ENCODE measurements at places on chromosomes 7 and 10.

GRCh38 chr10:93397020-93397419, 85.1 kb downstream of the MYOF start:
- no peak for DNase-seq

- no peak for DNase-seq
These were observed 10.8 kb downstream of the ADAMTS14 start for GRCh38 chr10:70682920-70683600.

GRCh38 chr7:26681819-26682418, 182.5 kb downstream of the SKAP2 start:
- no peak for DNase-seq

DNA sequence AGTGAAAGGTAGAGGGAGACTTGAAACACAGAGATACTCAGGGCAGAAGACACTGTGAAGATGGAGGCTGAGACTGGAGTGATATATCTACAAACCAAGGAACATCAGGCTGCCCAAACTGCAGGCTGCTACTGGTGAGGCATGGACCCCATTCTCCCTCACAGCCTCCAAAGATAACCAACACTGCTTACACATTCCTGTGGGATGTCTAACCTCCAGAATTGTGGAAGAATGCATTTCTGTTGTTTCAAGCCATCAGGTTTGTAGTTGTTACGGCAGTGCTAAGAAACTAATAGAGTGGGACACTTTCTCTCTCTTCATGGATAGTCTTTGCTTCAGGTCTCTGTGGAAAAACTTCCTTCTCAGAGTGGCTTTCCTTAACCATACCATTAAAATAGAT, 182.6 kb upstream of the TMEM106B start:
- no peak for DNase-seq

GRCh38 chr10:50501924-50502452, 121.8 kb downstream of the SGMS1 start:
- DNase-seq = no peak

- no peak for DNase-seq
These were observed 12.0 kb upstream of the SP8 start for GRCh38 chr7:20798694-20799121.

GRCh38 chr10:77566236-77566635, 71.4 kb downstream of the KCNMA1 start:
- DNase-seq = no peak

DNA sequence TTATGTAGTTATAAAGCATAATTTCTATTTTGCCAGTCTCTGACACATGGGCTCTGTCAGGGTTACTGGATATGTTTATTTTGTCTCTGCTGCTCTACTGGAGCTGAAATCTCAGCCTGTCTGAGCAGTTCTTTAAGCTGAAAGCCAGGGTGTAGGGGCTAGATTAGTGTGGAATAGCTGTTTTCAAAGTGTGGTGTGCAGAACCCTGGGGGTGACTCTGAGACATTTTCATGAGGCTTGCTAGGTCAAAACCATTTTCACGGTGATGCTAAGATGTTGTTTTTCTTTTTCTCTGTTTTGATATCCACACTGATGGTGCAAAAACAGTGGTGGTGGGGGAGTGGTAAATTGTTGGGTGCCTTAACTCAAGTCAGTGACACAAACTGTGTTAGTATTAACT, 45.5 kb downstream of the CREM start:
- DNase-seq = no peak

- DNase-seq = no peak
These were observed 24.8 kb upstream of the FFAR4 start for GRCh38 chr10:93541402-93542357.

DNA sequence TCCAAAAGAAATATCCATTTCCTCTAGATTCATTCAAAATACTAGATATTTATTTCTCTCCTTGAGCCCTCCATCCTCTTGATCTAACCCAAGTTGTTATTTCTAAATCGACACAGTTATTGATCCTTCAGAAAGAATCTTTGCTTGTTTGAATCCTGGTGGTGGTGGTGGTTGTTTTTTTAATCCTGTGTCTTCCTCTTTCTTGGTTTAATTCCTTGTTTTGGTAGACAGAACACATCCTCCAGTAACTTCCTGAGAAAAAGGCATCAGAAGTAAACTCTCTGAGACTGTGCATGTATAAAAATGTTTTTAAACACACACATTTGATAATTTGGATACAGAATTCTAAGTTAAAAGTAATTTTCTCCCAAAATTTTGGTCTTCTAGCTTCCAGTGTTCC, 49.9 kb downstream of the SIRT1 start:
- DNase-seq = no peak

- no peak for DNase-seq
These were observed 159.4 kb downstream of the OAT start for GRCh38 chr10:124259139-124259825.

GRCh38 chr10:124092250-124092859, 1.0 kb downstream of the CHST15 start:
- no peak for DNase-seq

- no peak for DNase-seq
These were observed 326.7 kb downstream of the PTEN start for GRCh38 chr10:88190123-88190522.

DNA sequence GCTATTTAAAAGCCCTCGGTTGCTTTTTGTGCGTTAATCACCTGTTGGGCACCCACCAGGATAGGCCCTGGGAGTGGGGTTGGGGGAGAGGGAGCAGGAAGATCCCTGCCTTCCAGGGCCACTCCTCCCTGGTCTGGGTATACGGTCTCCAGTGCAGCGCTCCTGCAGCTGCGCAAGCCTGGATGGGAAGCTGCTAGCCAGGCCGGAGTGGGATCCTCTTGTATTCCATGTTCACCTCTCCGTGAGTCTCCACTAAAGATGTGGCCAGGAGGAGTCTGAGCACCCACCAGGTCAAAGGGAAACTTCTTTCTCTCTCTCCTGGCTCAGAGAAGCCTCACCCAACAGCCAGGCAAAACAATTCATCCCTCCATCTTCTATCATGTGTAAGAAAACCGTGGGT, 78.8 kb upstream of the ANLN start:
- no peak for DNase-seq

DNA sequence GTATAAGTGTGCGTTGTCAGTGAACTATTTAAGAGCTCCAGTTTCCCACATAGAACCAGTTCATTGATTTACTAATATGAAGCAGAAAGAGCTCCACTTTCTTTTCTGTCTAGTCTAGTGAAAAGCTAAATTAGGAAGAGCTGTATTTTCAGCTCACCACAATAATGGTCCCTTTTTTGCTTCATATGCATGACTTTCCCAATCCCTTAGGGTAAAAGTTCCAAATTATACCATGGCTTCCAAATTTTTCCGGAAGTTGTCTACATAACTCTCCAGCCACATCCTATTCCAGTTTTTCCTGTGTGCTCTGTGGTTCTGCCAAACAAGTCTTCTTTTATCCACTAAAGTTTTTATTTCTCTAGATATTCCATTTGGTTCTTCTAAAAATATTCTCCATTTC, 685.2 kb downstream of the REEP3 start:
- DNase-seq = no peak

DNA sequence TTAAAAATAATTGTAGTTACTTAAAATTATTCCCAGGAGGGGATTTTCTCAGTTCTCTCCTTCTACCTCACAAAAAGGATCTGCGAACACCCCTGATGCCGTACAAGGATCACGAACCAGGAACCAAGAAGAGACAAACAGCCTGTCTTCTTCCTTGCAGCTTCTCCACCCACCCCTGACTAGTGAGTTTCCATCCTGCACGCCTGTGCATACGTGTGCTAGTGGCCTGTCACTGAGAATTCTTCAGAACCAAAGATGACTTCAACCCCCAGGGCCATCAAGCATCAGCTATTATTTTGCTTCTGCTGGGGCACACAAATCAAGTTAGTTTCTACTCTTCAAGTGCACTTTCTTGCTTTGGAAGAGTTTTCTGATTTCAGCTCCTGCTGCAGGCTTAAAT, 175.5 kb upstream of the KLF6 start:
- no peak for DNase-seq

GRCh38 chr7:155462163-155462735, 4.3 kb downstream of the EN2 start:
- DNase-seq = no peak

- no peak for DNase-seq
These were observed 185.0 kb upstream of the PODXL start for GRCh38 chr7:131741446-131741845.

- no peak for DNase-seq
These were observed 91.3 kb downstream of the DGKI start for GRCh38 chr7:137755427-137755826.

GRCh38 chr7:100053215-100053614, 3.6 kb downstream of the ZSCAN21 start:
- DNase-seq = no peak

DNA sequence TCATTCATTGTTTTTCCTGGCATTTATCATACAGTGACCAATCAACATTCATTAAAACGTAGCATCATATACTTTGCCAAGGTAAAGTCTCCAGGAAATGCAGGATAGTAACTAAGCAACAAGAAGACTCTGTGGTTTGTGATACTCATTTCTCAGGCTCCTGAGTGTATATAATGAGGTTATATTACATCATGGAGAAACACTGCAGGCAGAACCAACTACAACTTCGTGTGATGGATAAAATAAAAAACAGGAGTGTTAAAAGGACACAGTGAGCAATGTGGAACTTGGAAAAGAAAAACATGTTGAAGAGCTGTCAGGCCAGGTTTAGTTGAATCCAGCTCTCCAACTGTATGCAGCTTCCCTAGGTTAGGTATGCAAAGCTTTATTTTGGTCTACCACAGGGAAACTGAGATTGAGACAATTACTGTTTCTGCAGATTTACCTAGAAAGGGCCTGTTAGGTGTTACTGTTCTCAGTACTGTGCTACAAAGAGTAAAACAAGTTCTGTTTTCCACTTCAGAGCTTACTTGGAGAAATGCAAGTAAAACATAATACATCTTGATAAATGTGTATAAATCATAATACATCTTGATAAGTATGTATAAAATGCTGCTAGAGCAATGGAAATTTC, 7.8 kb upstream of the CCNY start:
- DNase-seq = no peak

DNA sequence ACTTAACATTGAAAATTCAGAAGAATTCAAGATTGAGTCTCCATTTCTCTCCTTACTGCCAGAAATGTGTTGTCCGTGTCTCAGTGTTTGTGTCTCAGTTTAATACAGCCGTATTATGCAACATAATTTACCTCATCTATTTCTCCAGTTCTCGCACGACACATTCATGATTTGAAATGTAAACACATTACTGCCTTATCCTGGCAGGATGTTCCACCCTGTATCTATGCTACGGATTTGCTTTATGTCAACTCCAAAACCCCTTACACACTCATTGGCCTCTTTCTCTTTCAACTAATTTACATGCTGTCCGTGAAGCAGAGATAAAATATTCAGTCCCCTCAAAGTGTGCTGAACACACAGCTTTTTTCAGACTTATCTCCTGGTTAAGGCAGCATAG, 653.7 kb upstream of the SEMA3D start:
- no peak for DNase-seq

DNA sequence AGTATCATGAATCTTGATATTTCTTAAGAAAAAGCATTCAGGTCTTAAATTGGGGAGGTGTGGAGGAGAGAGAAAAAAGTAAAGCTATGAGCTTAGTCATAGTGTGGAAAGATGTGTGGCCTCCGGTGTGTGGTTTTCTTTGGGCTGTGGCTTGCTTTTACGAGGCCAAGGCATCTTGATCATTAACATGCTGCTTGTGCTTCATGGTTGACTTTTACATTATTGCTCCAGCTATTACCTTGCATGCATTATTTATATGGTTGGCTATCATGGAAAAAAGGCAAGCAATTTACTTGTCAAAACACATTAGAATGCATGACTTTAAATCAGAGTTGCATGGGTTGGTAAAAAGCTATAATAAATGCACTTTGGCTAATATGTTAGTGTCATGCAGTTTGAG, 300.7 kb upstream of the ADARB2 start:
- DNase-seq = no peak

- DNase-seq = no peak
These were observed 2.1 kb downstream of the CADPS2 start for GRCh38 chr7:122884186-122884585.

DNA sequence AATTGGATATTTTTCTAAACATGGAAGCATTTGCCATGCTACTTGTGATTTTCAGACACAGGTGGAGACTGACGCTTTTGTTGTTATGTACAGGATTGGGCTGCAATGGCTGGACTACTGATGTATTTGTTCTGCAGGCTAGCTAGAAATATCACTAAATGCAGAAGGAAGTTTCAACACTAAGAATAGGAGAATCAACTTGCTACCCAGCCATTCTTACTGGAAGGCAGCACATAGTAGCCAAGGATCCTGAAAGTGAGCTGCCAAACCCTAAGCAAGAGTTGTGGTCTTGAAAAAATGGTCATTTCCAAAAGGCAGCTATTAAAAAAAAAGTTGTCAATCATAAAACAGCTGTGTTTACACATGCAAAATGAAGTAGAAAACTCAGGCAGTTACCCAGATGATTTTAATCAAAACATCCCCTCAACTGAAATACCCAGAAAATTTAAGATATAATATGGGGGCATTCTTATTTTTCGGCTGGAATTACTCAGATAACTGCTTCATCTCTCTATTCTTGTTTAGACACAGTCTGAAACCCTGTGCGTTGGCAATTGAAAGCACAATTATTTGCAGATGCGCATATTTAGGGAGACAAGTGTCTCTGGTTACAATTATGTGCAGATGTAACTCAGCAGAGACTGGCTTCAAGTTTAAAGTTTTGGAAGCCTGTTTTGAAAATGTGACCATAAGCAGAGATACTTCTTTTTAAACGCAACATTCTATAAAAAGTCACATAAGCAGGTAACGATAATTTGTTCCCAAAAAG, 31.2 kb downstream of the GFRA1 start:
- DNase-seq = no peak

GRCh38 chr10:103874730-103875129, 19.4 kb upstream of the SH3PXD2A start:
- no peak for DNase-seq

- DNase-seq = no peak
These were observed 206.5 kb downstream of the USP6NL start for GRCh38 chr10:11404901-11405300.

DNA sequence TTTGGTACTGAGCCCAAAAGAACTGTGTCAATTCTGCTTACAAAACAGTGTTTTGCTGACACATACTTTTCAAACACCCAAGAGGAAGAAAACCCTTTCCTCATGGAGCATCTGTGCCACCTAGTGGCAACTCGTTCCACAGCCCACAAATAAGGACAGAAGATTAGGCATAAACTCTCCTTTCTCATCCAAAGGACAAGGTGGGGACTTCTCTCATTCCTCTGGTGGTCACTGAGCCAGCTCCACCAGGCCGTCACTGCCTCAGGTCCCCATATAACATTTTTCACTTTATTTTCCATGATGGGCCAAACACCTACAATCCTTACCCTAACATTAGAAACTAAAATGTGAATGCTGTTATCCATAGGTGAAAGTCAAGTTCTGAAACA, 76.9 kb downstream of the RNF216 start:
- peak; percentile 76 for DNase-seq

DNA sequence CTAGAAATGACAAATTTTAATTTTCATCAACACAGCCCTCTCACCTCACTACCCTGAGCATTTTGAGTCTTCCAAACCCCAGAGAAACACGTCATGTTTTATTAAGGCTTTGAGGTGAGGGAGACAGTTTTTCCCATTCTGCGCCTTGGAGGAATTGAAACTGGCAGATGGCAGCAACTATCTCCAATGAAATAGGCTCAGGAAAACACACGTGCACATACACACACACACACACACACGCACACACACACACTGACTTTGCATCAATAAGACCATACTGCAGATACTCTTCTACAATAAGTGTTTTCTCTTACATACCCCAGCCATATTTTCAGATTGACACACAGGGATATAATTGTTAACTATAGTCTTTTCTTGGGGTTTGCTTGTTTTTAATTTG, 3.2 kb upstream of the SFTPA2 start:
- no peak for DNase-seq

- no peak for DNase-seq
These were observed 254.1 kb downstream of the ZMYND11 start for GRCh38 chr10:389261-389790.

GRCh38 chr10:63767138-63767801, 246.1 kb downstream of the REEP3 start:
- DNase-seq = no peak
